RCC 7860 (cell line): ENCODE measurements at places on chromosomes 2 and 18.

DNA sequence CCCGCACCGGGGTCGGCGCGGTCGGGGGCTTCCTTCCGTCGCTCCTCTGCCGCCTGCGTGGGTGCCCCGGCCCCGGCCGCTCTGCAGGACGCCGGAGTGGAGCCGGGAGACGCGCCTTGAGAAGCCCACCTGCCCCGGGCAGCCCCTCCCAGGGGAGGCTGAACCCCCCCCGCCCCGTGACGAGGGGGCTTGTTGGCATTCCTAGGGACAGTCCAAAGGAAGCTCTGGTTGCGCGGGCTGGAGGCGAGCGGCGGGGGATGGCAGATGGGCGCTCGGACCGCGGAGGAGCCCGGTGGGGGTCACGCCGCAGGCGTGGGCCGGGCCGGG lies 133.5 kb upstream of the MGAT5 start:
- DNase-seq, result no peak

GRCh38 chr2:227782804-227783203 lies 30.8 kb upstream of the CCL20 start:
- DNase-seq, result no peak

DNA sequence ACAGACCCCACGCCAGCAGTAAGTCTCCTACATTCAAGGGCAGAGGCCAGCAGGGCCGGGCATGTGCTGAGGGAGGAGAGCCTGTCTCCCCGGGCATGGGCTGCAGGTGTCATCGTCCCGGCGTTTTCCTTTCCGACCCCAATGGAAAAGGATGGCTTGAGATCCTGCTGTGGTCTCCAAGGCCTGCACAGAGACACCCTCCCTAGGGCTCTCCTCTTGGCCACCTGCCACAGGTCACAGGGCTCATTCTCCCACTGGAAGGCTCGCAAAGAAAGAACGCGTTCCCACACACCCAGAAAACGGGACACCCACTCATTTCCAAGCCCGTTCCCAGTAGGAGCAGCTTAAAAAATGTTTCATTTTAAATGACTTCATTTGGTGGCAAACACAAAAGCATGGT lies 41.0 kb downstream of the DIPK1C start:
- DNase-seq, result no peak

- DNase-seq, result no peak
Observed at GRCh38 chr2:10221443-10221842, 81.3 kb upstream of the HPCAL1 start.

- DNase-seq, result no peak
Observed at GRCh38 chr2:158743879-158744278, 51.2 kb upstream of the DAPL1 start.

DNA sequence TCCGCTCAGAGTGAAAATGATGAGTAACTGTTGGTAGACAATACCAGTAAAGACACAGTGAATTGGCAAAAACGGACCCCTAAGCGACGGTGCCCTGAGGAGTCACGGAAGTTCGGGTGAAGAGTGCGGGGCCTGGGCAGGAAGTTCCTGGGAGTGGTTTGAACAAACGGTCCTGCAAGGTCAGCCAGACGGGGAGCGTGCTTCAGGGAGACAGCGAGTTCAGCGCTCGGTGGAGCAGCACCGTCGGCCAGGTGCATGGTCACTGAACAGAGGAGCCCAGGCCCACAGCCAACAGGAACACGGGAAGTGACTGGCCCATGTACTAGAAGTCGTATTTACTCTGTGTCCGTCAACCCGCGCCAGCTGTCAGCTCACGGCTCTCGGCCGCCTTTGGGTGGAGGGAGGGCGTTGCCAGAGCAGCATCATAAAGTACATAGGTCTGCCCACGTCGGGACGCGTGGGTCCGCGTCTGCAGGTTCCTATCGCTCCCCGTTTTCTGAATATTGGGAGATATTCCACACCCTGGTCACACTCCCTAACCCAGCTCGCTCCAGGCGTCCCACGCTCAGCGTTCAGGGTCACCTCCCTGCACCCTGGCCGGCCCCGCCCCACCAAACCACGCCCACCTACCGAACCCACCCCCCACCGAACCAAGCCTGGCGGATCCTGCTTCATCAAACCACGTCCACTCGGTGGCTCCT lies 75.6 kb upstream of the UXS1 start:
- DNase-seq, result no peak

DNA sequence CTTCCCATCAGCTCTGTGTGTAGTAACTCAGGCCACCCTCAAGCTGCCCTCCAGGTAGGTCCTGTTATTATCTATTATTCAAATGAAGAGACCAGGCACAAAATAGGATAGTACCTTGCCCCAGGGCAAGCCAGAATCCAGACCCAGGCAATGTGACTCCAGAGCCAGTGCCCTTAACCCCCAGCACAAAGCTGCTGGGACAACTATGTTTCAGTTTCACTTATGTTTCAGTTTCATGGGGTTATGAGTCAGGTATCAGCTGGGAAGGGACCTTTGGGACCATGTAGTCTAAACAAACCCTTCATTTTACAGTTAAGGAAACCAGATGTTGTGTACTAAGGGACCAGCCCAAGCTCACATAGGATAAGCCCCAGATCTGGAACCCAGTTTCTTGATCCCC lies 10.0 kb downstream of the HK2 start:
- peak; percentile 59 for DNase-seq

- DNase-seq, result peak; percentile 95
Observed at GRCh38 chr2:36889795-36890194, 76.5 kb downstream of the STRN start.

GRCh38 chr2:197255543-197255942 lies 55.0 kb downstream of the ANKRD44 start:
- no peak for DNase-seq

- no peak for DNase-seq
Observed at GRCh38 chr2:207694811-207695281, 16.6 kb upstream of the CCNYL1 start.

GRCh38 chr2:187574969-187575750 lies 20.9 kb upstream of the TFPI start:
- DNase-seq, result peak; percentile 2

DNA sequence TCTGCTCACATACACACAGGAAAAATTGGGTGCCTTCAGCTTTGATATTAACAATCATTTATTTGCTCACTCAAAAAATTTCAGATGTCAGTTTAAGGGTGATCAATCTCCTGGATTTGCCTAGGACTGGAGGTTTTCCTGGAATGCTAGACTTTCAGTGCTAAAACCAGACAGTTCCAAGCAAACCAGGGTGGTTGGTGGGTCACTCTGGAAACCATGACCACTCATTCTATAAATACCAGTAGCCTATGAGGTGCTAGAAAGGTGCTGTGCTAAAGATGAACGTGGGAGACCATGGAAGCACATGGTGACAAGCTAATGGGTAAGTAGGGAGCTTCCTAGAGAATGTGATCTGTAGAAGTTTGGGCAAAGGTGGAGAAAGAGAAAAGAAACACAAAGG lies 25.4 kb upstream of the STPG4 start:
- no peak for DNase-seq

DNA sequence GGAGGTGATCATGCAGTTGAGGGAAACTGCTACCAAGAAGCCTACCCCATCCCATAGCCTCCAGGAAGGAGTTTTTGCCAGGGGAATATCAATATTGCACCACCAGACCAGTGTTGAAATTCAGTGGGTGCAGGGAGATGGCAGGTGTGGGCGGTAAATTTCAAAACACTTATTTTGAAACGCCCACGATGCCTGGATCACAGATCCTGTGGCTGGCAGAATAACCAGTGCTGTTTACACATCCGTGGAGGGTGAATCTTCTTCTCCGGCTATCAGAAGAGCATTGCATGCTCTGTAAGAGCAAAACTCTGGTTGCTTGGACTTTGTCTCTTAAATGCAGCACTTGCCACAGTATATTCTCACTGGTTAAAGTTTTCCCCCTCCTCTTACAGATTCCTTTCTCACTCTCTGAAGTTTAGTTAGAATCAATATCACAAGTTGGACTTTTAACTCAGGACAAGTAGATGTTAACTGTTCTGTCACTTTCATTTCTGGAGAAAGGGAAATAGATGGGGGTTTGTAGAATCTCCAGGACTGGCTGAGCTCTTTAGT lies 70.5 kb upstream of the ZCCHC2 start:
- DNase-seq, result no peak

DNA sequence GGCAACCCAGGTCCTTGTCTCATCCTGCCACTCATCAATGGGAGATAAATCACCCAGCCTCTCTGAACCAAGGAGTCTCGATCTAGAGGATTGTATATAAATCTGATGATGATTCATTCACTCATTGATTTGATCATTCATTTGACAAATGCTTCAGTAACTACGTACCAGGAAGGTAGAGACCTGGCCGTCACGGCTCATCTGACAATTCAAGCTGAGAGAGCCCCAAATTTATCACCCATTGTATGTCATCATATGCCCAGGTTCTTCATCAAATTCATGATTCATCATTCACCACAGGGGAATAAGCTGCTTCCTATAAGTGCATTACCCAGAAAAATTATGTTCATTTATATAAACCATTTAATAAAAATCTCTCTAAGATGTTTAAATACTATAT lies 116.9 kb downstream of the FAM161A start:
- DNase-seq, result no peak

DNA sequence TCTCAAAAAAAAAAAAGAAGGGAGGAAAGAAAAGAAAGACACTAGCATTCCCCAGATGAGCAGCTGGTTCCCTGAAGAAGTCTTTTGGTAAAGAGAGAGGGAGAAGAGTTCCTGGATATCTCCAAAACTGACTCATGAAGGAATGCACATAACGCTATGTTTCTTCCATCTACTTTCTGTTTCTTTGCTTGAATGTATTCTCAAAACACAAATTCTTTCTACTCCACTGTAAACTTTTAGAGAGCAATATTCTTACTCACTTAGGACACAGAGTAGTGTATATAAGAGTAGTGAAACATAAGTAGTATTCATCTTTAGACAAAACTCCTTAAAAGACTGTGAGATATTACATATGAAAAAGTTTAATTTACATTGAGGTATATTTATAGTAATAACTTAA lies 64.2 kb downstream of the TRIP12 start:
- DNase-seq, result no peak

- no peak for DNase-seq
Observed at GRCh38 chr2:65025453-65026123, 30.6 kb upstream of the CEP68 start.

GRCh38 chr2:100803334-100803733 lies 16.6 kb upstream of the NPAS2 start:
- DNase-seq, result no peak

- DNase-seq, result no peak
Observed at GRCh38 chr2:145325485-145325884, 805.6 kb upstream of the ZEB2 start.

- peak; percentile 86 for DNase-seq
Observed at GRCh38 chr2:42138163-42139015, 30.8 kb upstream of the EML4 start.

DNA sequence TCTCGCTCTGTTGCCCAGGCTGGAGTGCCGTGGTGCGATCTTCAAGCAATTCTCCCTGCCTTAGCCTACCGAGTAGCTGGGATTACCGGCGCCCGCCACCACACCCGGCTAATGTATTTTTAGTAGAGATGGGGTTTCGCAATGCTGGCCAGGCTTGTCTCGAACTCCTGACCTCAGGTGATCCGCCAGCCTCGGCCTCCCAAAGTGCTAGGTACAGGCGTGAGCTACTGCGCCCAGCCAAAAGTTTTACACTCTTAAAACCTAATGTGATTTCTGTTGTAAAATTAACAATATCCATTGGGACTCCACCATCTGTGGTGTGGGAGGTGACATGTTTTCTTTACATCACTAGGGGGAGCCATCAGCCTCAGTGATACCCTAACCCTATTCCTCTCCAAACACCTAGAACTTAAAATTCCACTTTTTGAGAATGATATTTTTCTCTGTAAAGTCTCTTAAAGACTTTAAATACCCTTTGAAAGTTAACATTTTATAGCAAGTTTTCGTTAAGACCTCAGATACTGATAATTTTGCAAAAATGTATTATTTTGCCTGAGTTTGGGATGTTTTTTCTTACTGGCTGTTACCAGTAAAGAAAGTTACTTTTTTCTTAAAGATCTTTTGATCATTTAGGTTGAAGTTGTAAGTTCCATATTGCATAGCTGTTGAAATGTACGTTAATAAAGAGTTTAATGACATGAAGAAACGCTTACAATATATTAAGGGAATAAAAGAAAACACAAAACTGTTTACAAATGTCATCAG lies 11.6 kb upstream of the EIF2AK2 start:
- peak; percentile 29 for DNase-seq

GRCh38 chr2:14826518-14826917 lies 194.0 kb downstream of the LRATD1 start:
- DNase-seq, result no peak

- no peak for DNase-seq
Observed at GRCh38 chr18:32310101-32310500, 120.3 kb downstream of the MEP1B start.

- DNase-seq, result no peak
Observed at GRCh38 chr18:80148326-80149199, 39.5 kb downstream of the ADNP2 start.

DNA sequence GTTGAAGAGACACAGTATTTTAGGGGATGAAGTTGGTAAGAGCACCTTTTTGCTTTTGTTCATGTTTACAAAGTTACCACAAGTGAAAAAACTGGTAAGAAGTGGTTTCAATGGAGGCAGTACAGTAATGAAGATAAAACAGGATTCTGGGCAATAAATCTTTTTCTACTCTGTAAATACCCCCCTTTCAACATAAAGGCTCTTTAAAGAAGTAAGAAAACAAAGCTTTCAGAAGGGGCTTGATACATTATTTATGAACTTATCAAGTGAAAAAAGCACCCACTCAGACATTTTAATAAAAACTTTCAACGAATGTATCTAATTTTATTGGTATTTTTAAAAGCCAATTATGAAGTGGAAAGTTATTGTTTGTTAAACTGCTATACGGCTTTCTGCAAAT lies 522.9 kb downstream of the ZEB2 start:
- no peak for DNase-seq

DNA sequence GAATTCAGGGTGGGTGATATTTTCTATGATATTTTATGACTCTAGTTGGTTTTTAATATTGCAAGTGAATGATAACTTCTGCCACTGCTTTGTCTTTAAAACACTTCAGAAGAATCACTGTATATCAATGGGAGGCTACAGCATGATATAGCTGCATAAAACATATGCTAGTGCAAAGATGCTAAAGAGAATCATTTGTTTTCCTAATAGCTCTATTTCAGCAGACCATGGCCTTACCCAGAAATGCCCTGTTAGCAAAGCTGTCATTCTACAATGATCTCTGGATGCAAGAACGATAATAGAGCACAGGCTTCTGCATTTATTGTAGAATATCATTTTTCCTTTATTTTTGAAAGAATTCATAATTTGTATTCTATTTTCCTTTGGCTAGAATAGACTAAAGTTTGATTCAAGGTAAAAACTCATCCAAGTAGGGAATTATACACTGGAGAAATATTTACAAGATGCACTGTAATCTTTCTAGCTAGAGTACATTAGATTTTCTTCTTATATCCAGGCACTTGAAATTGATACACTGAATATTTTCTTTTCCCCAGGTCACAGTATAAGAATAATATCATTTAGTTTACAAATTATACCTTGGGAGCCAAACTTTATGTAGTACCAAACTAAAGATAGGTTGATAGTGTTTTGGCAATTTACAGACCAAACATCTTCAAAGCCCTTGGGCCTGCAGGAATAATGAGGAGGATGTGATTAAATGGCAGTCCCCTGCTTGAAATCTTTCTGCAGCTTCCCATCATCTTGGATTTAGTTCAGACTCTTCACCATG lies 252.6 kb upstream of the LINC00305 start:
- no peak for DNase-seq
